Fibroblast of lung (primary cell): ENCODE measurements at places on chromosomes 5 and 9.

GRCh38 chr9:22097707-22098106, 88.6 kb upstream of the CDKN2B start:
- DNase-seq, result peak; percentile 93

DNA sequence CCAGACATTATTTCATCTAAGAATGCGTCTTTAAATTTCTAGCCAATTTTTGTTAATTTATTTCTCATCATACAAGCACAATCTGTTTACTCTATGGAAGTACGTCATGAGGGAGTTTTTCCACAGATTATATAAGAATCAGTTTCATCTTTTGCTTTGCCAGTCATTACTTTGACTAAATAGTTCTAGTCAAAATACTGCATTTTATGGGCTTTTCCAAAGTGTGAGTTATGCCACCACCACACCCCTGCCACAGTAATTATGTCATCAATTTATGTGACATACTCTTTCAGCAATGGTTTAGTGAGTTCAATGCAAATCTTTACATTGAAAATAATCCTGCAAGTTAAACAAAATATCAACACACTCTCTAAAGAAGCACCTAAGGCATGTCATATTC, 2.0 kb downstream of the RIMOC1 start:
- DNase-seq, result no peak

DNA sequence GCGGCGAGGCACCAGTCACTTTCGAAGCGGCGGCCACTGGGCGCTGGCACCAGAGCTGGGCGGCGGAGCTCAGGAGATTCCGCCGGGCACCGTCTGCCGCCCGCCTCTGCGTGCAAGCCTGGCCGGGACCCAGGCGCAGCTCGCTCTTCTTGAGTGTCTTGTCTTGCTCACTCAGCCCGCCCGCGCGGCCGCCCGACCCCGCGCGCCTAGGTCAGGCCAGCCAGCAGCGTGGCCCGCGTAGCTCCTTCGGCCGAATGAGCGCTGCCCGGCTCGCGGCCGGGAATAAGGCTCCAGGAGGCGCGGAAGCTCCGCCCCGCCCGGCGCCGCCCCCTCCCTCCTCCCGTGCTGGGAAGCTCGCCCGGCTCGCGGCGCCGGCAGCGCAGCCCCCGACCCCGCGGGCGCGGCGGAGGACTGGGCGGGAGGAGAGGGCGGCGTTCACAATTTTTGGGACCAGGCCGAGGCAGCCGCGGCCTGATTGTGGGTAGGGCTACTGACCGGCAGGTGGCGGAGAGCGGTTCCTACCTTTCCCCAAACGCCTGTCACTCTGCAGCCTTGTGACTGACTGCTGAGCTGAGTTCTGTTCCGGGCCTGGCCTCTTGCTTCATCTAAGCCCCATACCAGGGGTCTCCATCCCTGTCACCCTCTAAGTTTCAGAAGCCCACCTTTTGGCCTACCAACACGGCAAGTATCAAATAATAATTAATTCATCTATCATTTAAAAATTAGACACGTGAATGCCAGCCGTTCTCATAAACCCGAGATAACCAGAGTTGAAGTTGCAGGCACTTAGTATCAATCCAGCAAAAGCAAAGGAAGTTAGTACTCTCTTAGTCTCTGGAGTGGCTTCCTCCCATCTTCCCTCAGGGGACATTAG, at the start of gene HBEGF:
TSS of gene HBEGF (minus strand) at position 256 of the 874 bp plus-strand sequence. CDS start 275 bp downstream, outside the sequence.
- peak; percentile 59 for DNase-seq

GRCh38 chr5:84821924-84822323, 437.2 kb upstream of the EDIL3 start:
- DNase-seq, result peak; percentile 0

GRCh38 chr5:59139695-59140094, 556.8 kb downstream of the RAB3C start:
- no peak for DNase-seq

DNA sequence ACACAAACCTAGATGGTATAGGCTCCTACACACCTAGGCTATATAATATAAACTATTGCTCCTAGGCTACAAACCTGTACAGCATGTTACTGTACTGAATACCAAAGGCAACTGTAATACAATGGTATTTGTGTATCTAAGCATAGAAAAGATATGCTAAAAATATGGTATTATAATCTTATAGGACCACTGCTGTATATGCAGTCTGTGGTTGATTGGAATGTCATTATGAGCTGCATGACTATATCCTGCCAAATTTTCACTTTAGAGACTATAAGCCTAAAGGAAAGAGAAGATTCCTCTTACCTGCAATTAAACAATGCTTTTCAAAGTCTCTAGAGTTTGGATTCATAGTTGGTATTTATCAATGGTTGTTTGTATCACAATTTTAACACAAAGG, 24.7 kb upstream of the ACOT12 start:
- peak; percentile 36 for DNase-seq

DNA sequence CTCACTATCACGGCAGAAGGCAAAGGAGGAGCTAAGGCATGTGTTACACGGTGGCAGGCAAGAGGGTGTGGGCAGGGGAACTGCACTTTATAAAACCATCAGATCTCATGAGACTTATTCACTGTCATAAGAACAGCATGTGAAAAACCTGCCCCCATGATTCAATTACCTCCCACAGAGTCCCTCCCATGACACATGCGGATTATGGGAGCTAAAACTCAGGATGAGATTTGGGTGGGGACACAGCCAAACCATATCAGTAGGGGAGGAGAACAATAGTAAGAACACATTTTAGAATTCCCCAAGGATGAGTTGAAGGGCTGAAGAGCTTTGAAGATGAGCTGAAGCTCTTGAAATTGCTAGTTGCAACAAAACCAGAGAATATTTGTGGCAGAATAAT, 287.9 kb downstream of the SMARCA2 start:
- DNase-seq, result no peak

- DNase-seq, result peak; percentile 95
Measured at GRCh38 chr5:135386886-135387628, 12.0 kb downstream of the MACROH2A1 start.

- DNase-seq, result peak; percentile 67
Measured at GRCh38 chr5:173328844-173329490, 753 bp upstream of the STC2 start.

- no peak for DNase-seq
Measured at GRCh38 chr5:57662991-57663390, 180.4 kb upstream of the ACTBL2 start.

GRCh38 chr5:128927644-128928043, 37.6 kb upstream of the SLC27A6 start:
- DNase-seq, result no peak

DNA sequence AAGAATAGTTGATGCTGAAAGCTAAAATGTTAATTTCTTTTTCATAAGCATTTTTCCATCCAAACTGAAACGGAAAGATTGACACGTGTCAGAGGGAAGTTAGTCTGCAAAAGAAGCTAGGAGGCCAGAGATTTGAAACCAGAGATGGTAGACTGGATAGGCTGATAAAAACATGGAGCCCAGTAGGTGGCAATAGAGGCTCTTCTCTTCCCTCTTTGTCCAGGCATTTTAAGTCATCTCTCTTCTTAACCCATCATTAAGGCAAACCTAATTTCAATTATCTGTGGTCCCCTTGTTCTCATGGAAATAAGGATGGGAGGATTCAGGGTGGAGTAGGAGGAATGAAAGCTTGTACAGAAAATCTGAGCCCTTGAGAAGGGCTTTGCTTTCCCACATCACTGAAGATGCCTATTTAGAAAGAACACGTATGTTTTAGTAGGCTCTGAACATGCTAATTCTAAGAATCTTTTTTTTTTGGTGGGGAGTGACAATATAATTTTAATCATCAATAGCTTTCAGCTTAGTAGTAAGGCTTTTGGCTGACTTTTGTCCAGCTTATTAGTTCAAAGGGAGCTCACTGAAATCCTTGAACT, 66.6 kb downstream of the ZNF474 start:
- peak; percentile 79 for DNase-seq

DNA sequence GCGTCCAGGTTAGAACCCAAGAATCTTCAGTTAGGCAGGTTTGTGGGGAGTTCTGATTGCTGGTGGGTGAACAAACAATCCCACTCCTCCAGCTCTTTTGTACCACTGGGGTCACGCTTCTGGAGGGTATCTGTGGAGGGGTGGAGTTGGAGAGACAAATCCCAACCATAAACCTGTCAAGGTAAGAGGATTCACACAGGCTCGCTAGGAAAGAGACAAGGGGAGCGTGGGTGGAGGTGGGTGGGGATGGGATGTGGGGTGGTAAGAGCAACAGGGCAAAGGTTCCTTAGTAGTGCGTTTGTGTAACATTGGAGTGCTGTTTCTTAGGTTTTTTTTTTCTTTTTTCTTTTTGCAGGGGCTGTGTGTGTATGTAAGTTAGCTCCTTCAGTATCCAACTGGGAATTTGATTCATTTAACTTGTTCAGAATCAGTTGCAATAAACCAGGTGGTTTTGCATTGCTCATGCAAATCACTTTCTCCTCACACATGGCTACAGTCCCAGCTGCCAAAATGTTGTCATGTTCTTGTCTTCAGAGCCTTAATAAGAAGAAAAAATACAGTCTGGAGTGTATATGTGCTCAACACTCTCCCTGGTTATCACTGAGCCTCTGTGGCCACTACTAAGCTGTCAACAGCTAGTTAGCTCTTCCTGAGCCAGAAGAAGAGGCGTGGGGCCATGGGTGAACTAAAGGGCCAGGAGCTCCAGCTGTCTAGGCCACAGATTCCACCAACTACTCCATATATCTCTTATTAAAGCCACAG, 164.0 kb upstream of the RAD23B start:
- no peak for DNase-seq

DNA sequence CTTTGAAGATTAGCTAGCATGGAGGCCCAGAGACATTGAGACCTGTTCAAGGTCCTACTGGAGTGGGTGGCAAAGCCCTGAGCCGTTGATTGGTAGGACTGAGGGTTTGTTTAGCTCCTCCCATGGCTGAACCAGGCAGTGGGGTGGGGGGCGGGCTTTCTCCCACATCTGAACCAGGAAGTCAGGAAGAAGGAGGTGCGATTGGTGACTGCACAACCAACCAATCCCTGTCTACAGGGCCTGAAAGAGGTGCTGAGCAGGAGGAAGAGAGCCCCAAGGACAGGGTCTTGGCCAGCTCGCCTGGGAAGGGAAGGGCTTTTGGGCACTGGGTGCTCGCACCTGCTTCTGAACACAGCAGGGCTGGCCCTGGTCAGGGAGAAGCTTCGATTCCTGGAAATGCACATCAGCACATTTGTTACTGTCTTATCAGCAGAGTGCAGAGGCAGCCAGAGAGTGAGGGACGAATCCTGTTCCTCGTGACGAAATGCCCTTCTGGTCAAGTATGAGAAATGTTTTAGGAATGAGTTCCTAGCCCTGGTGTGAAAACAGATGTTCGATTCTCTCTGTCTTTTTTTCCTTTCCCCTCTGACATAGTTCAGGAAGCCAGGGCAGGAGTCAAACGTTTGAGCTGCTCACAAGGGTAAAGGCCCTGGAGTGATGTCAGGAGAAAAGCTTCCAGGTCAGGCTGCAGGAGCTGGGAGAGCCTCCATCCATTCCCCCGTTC, 294.8 kb upstream of the KLF4 start:
- DNase-seq, result peak; percentile 66

DNA sequence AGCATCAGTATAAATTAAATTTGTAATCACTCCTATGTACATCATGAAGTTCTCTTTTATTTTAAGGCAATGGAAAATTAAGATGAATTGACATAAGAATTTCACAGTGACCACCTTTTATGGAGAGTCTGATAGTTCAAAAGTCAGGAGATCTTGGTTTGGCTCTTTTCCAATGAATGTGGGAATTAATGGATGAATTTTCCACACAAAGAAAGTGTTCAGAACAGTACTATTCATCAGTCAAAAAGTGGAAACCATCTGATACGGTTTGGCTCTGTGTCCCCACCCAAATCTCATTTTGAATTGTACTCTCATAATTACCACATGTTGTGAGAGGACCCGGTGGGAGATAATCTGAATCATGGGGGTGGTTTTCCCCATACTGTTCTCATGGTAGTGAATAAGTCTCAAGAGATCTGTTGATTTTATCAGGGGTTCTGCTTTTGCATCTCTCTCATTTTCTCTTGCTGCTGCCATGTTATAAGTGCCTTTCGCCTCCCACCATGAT, 24.5 kb downstream of the CCDC125 start:
- peak; percentile 20 for DNase-seq

DNA sequence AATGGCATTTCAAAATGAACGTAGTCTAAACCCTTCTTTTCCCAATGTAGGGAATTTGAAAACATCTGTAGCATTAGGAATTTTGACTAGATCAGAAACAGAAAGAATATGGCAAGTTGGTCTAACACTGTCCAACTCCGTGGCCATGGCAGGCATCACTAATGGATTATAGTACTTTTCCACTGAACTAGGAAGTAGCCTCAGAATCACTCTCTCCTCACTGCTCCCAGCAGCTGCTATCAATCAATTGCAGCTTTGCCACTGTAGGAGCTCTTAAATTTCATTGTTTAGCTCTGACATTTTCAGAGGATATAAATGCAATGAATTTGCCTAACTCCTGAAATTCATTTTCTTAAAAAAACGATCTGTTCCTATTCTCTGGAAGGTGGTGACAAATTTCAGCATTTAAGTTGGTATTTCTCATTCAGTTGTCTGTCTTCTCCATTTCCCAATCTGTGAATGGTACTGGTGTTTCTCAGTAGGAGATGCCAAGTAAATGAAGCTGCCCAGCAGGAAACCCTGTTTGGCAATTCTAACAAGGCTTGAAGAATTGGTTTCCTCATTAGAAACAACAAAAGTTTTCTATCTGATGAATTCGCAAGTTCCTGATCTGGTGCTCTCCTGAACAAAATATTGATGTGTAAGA, 64.7 kb downstream of the TLR4 start:
- peak; percentile 0 for DNase-seq

DNA sequence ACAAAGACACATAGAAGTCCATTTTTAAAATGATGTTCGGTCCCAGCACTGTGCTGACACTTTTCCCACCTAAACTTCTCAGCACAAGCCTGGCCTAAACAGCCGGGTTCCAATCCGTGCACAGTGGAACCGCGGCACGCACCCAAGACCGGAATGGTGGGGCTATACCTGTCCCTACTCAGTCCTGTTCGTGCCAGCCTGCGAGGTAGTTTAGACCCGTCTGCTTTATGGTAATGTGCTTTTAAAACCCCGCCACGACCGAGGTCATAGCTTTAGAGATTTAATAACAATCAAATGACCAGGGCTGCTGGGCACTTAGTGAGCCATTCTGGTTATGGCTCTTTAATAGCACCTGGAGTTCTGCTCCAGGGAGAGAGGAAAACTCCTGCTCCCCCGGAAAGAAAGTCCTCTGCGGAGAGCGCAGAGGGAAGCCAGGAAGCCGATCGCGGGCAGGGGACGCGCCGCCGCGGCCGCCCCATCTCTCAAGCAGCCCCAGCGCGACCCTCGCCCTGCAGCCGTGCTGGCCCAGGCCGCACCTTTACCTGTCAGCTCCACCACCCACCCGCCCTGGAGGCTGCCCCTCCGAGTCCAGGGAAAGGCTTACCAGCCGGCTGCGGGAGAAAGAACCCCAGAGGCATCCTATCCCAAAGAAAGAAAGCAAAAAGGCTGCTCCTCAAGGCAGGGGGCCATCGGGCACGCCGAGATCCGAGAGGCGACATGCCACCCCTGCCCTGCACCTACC, 511 bp downstream of the ARL15 start:
- peak; percentile 29 for DNase-seq
